Astrocyte of the cerebellum (primary cell): ENCODE measurements at places on chromosomes 11 and 22.

GRCh38 chr11:13009476-13009920 lies 382 bp downstream of the RASSF10 start:
- no peak for DNase-seq

GRCh38 chr22:44930016-44930710 lies 79.6 kb downstream of the PHF21B start:
- DNase-seq = no peak

DNA sequence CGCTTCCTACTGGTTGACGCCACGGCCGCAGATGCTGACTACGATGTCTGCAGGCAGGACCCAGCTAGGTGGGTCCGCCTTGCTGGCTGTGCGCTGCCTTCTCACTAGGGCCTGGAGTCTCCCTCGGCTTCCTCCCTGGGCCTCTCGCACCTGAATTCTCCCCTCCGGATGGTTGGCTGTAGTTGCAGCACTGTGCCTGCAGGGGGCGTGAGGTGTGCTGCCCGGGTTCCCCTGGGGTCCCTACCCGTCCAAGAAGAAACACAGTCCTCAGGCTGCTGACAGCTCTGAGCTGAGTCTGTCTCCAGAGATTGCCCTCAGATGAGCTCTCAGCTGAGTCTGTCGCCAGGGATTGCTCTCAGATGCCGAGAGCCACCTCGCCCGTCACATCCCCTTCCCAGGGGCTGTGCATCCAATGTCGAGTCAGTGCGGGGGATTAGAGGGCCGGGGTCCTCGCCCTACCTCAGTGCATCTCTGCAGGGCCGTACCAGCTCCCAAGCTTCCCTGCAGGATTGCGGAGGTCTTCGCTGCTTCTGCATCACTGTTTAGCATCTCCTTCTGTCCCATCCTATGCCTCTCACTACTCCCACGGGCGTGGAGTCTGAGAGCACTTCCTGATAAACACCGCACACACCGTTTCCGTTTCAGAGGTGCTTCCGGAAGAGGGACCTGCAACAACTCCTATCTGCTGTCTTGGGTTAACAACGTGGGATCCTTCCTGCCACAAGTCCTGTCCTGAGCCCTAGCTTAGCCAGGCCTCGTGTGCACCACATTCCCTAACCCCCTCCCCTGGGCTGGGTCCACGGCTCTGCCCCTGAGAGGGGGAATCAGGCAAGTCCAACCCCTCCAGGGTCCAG lies 196.9 kb downstream of the CSNK2A3 start:
- DNase-seq = no peak

DNA sequence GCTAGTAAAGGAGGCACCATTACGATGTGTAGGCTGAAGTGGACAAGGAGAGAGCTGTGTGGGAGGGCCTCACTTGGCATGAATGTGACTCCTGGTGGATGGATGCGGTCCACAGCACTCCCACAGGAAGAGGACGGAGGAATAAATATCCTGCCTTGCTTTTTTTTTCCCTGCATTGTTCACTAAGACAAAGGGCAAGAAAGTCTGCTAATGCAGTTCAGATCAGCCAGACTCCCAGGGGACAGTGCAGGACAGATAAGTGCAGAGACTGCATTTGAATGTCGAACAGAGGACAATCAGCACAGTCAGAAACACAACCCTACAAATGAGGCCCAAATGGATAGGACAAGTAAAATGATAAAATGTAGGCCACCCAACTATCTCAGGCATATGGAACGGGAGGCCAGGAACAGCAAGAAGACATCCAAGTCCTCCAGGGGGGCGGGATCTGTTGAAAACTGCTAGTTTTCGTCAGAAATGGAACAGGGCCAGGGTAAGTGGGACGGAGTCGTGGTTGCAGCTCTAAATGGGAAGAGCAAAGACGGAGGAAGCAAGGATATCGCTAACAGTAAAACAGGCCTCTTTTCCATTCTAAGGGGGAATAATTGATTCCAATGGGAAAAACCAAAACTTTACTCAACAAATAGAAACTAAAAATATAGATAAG lies 25.2 kb upstream of the OR8B8 start:
- no peak for DNase-seq

DNA sequence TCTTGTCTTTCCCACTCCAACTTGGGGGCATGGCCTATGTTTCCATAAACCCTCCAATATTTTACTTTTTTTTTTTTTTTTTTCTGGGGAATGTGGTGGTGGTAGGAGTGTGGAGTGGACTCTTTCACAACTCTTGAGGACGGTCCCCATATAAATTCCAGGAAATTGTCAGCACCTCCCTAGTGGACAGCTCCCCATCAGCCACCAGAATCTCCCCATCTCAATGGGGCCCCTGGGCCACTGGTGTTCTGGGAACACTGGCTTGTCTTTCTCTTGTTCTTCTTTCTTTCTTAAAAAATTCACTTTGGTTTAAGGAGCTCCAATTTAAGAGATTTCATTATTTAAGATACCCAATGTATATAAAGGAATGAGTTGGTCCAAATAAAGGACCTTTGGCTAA lies 74.1 kb downstream of the ADM start:
- DNase-seq = no peak

DNA sequence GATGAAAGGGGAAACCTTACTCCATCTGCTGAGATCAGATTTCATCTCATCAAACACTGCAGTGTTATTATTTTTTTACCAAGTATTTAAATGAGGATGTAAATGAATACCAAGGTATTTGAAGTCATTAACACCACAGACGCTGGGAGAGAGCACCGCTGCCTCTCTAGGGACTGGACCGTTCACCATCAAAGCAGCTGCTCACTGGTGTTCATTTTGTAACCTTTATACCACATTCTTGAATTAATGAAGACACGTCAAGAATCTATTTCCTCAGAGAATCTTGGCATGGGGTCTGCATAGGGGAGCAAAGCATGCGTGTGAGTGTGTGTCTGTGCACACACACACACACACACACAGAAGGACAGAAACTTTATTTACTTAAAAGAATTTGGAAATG lies 15.6 kb downstream of the SIAE start:
- DNase-seq = peak; percentile 42

DNA sequence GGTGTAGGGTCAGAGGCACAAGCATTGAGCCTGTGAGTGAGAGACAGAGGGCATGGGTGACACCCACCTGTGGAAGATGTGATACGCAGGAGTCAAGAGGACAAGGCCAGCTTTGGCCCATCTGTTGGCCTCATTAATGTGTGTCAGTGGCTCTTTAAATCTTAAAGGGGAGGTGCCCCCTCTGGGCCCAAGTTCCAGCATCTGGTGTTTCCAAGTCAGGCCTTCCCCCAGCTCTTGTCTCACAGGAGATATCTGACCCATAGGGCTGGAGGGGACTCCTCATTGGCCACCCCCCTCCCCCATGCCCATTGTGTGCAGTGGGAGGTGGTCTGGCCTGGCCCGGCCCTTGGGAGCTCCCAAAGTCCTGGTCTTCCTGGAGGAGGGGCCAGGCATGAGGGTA lies 8.9 kb downstream of the KCNK7 start:
- no peak for DNase-seq

DNA sequence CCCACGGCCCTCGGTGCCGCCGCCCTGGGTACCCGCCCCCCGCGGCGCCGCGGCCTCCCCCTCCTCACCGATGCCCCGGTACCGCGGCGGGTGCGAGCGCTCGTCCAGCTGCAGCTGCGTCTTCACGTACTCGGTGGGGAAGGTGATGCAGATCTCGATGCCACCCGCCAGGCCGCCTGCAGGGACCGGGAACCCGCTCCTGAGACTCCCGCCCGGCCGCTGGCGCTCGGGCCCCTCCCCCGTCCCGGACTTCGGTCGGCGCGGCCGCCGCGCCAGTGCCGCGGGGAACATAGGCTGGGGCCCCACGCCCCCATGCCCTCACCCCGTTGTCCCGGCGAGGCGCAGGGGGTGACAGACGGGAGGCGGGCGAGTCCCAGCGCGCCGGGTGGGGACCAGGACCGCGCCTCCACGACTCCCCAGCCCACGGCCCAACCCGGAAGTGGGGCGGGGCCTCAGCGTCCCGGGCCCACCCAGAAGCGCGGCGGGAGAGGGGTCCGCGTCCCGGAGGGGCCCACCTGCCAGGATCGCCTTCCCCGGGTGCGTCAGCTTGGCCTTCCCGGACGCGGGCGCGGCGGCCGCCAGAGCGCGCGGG lies 375 bp downstream of the SLC25A1 start:
- DNase-seq = no peak

- no peak for DNase-seq
These were observed 69.3 kb downstream of the PKNOX2 start for GRCh38 chr11:125233736-125234275.

- DNase-seq = no peak
These were observed 47.2 kb downstream of the MYO7A start for GRCh38 chr11:77175021-77175842.

DNA sequence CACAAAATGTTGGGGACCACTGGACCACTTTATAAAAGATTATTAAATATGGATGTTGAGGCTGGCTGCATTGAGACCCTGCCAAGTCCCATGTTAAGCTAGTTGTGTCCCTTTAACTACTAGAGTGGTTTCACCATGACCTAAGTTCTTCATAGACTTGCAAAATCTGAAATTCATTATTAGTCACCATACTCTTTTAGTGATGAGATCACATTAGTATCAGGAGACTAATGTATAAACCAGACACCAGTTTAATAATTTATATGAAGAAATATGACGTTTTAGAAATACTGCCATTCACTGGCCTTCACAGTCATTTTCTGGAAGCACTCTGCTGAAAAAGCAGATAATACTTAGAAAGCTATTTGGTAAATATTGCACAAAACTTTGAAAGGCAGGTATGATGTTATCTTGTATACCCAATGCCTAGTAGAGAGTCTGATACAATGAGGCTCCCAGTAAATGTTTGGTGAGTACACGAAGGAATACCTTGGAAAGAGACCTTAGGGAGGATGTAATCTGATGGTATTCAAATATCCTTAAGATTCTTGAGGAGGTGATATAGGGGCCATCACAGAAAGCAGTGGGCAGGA lies 728.2 kb upstream of the ANO5 start:
- no peak for DNase-seq

- no peak for DNase-seq
These were observed 11.5 kb downstream of the TNKS1BP1 start for GRCh38 chr11:57313071-57313787.

DNA sequence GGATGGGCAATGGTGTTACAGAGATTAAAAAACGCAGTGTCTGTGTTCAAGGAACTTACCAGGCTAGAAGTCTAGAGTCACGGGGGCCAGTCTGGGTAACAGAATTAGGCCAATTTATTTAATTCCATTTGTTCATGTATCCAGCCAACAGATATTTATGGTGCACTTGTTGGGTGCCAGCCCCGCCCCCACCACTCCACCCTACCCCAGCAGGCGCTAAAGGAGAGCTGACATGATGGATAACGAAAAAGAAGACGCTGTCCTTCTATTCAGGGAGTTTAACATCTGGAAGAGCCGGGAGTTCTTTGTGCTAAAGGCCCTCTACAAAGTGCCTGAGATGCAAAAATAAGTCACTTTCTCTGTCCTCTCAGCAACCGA lies 1.1 kb upstream of the BMAL1 start:
- no peak for DNase-seq

GRCh38 chr11:85827748-85828639 lies 17.1 kb upstream of the SYTL2 start:
- DNase-seq = peak; percentile 80

- no peak for DNase-seq
These were observed 62.1 kb downstream of the RBFOX2 start for GRCh38 chr22:35966314-35967045.

DNA sequence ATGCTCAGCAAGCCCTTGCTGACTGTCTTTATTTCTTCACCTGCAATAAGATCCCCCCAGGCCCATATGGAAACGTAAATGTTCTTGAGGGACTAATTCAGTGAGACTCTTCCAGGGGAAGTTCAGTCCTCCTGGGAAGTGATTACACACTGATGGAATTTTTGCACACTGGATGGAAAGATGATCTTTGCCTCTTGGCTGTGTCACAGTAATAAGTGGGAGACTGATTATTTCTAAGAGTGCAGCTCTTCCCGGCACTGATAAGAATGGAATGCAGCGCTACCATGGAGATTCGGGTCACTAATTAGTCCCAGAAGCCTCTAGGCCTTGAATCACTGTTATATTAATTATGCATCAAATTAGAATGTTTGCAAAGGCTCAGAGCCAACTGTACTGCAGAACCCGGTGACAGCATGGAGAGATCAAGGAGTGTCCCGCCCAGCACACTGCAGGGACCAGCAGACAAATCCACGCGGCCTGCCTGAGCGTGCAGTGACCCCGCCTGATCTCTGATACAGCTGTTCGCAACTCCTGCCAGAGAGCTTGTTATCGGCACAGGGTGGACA lies 178.3 kb downstream of the SNX19 start:
- peak; percentile 33 for DNase-seq

GRCh38 chr11:29962243-29962642 lies 54.6 kb downstream of the KCNA4 start:
- DNase-seq = no peak

DNA sequence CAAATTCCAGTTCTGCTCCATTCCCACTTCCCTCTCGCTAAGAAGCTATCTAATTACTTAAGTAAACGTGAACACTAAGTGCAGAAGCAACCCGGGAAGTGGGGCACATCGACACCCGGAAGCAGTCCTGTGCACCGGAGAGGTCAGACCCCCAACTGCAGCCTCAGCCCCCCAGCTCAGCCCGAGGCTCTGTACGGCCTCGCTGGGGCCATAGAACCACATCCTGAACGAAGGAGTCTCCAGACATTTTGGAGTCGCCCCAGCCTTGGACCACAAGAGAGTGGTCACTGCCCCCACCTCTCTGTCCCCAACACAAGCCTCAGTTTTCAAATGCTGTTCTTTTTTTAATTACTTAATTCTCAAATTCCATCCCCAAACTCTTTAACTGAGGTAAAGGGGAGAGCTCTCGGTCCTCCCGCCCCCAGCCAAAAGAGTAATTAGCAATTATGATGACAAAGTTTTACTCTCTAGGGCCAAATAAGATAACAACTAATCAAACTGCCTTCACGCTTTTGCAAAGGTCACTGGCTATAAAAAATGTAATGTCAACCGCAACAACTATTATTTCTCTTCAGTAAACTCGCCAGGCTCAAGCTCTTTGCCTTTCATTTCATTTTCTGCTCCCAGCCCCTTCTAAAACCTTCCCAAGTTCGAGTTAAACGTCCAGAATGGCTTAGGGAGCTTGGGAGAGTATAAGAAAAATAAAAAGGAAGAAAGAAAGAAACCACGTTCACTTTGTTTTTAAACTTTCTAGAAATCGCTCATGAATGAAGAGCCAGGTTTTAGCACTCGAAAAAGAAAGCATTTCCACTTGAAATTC lies 2.2 kb downstream of the PAX6 start:
- no peak for DNase-seq

GRCh38 chr11:44613153-44613552 lies 47.7 kb downstream of the CD82 start:
- DNase-seq = no peak

- DNase-seq = no peak
These were observed 23.8 kb downstream of the CSNK2A3 start for GRCh38 chr11:11329062-11329806.

GRCh38 chr11:81070948-81071347 lies 1630.1 kb upstream of the TENM4 start:
- no peak for DNase-seq

- DNase-seq = no peak
These were observed 2.2 kb upstream of the GSTT4 start for GRCh38 chr22:24007253-24008021.

DNA sequence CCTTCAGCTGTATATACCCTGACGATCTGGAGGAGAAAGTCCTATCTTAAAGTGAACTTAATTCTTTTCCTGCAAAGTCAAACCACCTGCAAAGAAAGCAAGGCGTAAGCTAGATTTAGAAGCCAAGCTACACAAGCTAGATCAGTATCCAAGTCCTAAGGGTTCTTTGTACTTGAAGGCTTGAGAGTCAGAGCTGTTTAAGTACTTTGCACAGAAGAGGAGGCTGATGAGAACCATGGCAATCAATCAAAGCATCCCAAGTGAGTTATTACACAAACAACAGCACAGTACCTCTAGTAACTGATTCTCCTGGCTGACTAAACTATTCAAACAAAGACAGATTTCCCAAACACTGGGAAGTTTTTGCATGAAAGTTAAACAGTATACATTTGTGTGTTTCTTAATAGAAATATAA lies 1.9 kb downstream of the CDON start:
- DNase-seq = no peak
